Bronchial epithelial cell (primary cell): ENCODE measurements at places on chromosomes 7 and 10.

DNA sequence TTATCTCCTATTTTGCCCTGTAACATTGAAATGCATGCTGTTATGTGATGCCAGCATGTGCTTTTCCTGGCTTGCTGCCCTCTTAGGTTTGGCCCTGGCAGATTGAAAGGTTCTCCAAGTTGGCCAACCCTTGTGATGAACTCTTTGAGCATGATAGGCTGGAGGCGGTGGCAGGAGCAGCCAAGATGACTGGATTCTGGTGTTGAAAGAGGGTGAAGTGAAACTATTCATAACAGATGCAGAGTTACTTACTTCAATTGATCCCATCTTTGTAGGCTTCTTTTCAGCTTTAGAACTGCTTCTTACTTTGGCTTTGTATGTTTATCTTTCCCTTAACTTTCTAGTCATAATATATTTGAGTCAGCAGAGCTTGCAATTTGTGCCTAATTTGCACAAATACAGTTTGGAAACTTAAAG, 57.6 kb downstream of the BICC1 start:
- DNase-seq, result no peak

- no peak for DNase-seq
Measured at GRCh38 chr10:71982269-71983178, 18.3 kb downstream of the CHST3 start.

- no peak for DNase-seq
Measured at GRCh38 chr7:67771846-67772605, 775.4 kb downstream of the TYW1 start.

DNA sequence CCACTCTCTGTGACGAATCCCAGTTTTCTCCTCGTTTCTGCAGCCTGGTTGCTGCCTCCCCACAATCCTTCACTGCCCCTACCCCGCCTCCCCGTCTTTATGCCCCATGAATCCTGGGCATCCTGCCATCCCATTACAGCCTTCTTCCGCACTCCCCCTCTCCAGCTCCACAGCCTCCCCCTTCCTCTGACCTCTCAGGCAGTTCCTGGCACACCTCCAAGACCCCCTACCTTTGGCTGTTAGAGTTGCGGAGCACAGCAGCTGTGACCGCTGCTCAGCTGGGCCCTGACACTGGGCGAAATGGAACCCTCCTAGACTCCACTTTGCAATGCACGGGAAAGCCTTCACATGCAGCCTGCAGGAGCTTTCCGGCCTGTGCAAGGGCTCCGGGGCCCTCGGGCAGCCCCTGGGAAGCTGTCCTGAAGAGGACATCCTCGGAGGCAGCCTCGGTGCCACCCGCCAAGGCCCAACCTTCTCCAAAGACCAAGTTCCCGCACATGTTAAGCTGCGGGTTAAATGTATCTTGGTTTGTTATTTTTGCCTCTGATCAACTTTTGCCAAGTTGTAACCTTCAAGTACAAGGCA, 400.7 kb upstream of the MKI67 start:
- DNase-seq, result no peak

GRCh38 chr7:68688416-68689086, 909.7 kb upstream of the AUTS2 start:
- no peak for DNase-seq

DNA sequence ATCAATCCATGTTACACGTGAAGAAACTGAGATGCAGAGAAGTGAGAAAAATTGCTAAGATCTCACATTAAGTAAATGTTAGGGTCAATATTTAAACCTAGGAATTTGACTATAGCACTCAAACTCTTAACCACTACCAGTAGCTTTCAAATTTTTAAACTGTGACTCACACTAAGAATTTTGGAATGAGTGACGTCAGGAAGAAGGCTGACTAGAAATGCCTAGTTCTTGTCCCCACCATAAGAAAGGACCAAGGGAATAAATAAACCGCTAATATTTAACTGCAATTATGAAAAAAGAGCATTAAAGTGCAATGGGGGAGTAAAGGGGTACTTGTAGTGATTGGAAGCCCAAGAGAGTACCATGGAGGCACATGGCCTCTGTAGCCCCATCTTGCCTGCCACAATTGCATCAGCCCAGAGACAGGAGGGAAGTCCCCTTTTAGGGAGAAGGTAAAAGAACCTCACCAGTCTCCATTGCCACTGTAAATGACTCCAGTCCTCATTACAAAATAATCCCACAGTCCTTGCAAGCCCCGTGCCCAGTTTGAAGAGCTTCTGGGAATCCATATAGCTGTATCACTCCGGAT, 3.5 kb upstream of the AKR1B1 start:
- peak; percentile 62 for DNase-seq

DNA sequence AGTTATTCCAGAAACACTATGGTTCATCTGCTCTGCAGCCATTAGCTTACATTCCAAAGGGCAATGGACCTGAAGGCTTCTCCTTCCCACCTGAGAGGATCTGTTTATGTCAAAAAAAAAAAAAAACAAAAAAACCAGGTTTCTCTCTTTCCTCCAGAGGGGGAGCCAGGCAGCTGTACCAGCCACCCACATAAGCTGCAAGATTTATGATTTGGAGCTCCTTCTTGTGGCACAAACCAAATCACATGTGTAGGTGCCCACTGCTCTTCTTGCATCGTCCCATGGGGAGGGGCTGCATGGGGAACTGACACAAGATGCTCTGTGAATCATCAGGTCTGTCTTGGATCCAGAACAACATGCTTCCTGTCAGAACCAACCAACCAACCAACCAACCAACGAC, 231.6 kb upstream of the IGFBP3 start:
- no peak for DNase-seq
